Small intestine (tissue), 16 donors: ENCODE measurements at places on chromosomes 5 and 9.

DNA sequence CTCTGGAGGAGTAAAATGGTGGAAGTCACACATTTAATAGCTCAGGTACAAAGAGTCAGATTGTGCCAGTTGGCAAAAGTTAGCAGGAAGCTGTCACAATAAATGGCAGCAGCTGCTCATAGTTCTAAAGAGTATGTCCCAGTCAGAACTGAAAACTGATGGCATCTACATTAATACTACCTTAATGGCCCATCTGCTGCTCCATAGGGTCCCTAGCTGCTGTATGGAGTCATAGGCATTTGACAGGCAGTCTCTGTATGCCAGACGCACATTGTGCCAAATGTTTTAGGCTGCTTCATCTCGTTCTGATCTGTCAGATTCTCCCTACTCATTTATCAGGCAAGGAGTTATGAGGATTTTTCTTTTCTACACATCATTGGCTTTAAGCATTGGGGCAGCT lies 515.8 kb upstream of the ARRDC3 start:
- no peak overlapping the region for H3K27ac ChIP-seq
- no peaks in the 10 kb centered on the region for H3K36me3 ChIP-seq
- no peaks in the 10 kb centered on the region for H3K4me1 ChIP-seq
- no peak for DNase-seq
- no peaks in the 10 kb centered on the region for H3K27me3 ChIP-seq
- H3K4me3 ChIP-seq, result no peak overlapping the region

DNA sequence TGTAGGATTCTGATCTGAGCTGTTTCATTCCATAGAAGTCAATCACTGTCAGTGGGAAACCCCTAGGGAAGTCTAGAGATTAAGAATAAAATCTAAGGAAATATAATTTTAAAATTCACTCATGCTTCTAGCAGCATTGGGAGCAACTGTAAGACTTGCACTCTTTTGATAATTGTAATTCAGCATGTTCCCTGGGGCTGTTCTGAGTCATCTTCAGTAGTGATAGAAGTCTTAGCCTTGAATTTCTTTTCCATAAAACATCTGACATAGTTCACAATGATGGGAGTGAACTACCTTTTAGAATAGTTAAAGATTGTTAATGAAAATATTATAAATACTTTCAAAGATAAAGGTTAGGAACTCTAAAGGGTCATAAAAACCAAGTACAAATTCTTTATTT lies 935.8 kb downstream of the DTWD2 start:
- no peaks in the 10 kb centered on the region for H3K27me3 ChIP-seq
- H3K36me3 ChIP-seq, result no peaks in the 10 kb centered on the region
- DNase-seq, result no peak
- no peak overlapping the region for H3K4me3 ChIP-seq

GRCh38 chr5:58133631-58134296 lies 326.1 kb downstream of the PLK2 start:
- H3K27me3 ChIP-seq, result no peaks in the 10 kb centered on the region
- H3K4me1 ChIP-seq, result no peaks in the 10 kb centered on the region
- H3K27ac ChIP-seq, result no peak overlapping the region
- no peak overlapping the region for H3K4me3 ChIP-seq

GRCh38 chr5:65086234-65086890 lies 317.6 kb downstream of the CWC27 start:
- no peaks in the 10 kb centered on the region for H3K27me3 ChIP-seq
- no peak overlapping the region for H3K4me3 ChIP-seq
- H3K27ac ChIP-seq, result no peak overlapping the region
- no peak for DNase-seq

- no peak overlapping the region for H3K4me3 ChIP-seq
- no peaks in the 10 kb centered on the region for H3K36me3 ChIP-seq
- DNase-seq, result no peak
- H3K27me3 ChIP-seq, result no peaks in the 10 kb centered on the region
Observed at GRCh38 chr5:106258591-106259125, 1412.1 kb downstream of the EFNA5 start.

DNA sequence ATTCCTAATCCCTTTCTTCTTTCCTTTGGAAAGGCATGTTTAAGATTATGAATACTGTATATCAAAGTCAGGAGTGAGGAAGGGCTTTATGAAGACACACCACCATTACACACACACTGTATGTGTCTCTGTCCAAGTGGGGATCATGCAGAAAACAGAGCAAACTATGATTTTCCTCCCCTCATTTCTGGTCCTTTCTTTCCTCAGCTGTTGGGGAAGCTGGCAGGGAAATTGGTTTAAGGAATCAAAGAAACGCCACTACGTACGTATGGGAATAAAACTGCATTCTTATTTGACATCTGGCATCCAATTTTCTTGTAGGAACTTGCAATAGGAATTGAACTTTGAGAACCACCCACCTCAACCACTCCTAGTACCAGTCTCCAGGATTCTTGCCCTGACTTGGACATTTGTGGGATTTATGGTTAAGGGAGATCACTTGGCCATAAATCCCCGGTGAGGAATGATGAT lies 125.8 kb downstream of the PDE4D start:
- no peaks in the 10 kb centered on the region for H3K36me3 ChIP-seq
- DNase-seq, result no peak
- peaks cover 8% of the 10 kb centered on the region for H3K4me1 ChIP-seq
- H3K27ac ChIP-seq, result peak overlapping the region; percentile 82
- peak overlapping the region; percentile 72 for H3K4me3 ChIP-seq
- H3K27me3 ChIP-seq, result no peaks in the 10 kb centered on the region

DNA sequence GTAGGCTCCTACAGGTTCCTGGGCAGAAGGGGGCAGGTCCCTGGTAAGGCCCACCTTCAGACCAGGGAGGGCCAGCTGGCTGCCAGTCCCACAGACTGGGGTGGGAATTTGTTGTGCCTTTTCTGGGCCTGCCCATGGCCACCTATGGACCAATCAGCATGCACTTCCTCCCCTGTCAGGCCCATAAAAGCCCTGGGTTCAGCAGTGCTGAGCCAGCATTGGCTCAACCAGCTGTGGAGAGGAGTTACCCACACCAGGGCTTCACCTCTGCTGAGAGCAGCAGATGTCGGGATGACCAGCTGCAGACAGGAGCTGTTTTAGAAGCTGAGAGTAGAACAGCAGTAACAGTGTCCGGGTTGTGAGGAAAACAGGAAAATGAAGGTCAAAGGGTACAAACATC lies 373.4 kb upstream of the ACO1 start:
- H3K36me3 ChIP-seq, result no peaks in the 10 kb centered on the region
- no peaks in the 10 kb centered on the region for H3K4me1 ChIP-seq
- no peak for DNase-seq
- H3K4me3 ChIP-seq, result no peak overlapping the region
- H3K27me3 ChIP-seq, result no peaks in the 10 kb centered on the region
- no peak overlapping the region for H3K27ac ChIP-seq

GRCh38 chr9:75010570-75010969 lies 17.5 kb downstream of the CARNMT1 start:
- no peak for DNase-seq
- no peak overlapping the region for H3K27ac ChIP-seq
- H3K4me3 ChIP-seq, result no peak overlapping the region
- H3K27me3 ChIP-seq, result no peaks in the 10 kb centered on the region
- H3K36me3 ChIP-seq, result no peaks in the 10 kb centered on the region

- no peak for DNase-seq
- H3K27me3 ChIP-seq, result no peaks in the 10 kb centered on the region
- H3K36me3 ChIP-seq, result peaks cover 10% of the 10 kb centered on the region
- H3K27ac ChIP-seq, result peak overlapping the region; percentile 90
- no peak overlapping the region for H3K4me3 ChIP-seq
Observed at GRCh38 chr5:1315018-1315708, 20.3 kb upstream of the TERT start.

DNA sequence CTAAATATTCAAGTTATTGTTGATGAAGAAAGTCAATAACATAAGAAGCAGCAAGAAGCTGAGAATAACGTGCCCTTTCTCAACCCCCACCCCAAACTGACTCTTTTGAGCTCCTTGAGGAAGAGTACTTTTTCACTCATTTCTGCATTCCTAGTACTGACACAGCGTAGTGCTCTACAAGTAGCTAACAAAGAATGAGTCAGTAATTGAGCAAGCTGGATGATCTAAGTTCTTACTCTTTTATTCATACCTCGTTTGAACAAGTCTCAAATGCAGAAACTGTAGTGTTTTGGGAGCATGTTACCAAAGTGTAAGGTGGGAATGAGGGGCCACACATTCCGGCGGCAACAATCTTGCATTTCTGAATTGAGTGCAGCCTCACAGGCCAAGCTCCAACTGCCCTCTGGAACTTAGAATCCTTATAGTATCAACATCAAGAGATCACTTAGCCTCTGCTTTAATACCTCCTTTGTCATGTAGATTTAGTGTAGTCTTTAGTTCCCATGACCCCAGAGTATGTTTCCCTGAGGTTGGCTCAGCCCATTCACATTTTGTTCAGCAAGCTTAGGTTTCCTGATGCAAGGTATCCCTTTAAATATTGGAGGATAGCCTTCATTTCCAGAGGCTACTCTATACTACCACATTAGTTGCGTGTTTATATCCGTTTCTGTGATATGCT lies 152.0 kb downstream of the PRR16 start:
- no peaks in the 10 kb centered on the region for H3K36me3 ChIP-seq
- H3K4me1 ChIP-seq, result no peaks in the 10 kb centered on the region

GRCh38 chr9:70954596-70955143 lies 166.8 kb downstream of the TRPM3 start:
- H3K27me3 ChIP-seq, result no peaks in the 10 kb centered on the region
- no peak overlapping the region for H3K4me3 ChIP-seq
- DNase-seq, result no peak
- no peak overlapping the region for H3K27ac ChIP-seq

- H3K4me3 ChIP-seq, result peak overlapping the region; percentile 38
- no peaks in the 10 kb centered on the region for H3K36me3 ChIP-seq
- no peaks in the 10 kb centered on the region for H3K27me3 ChIP-seq
- H3K27ac ChIP-seq, result peak overlapping the region; percentile 60
- DNase-seq, result peak; percentile 92
Observed at GRCh38 chr9:34380511-34381315, 4.0 kb upstream of the MYORG start.

DNA sequence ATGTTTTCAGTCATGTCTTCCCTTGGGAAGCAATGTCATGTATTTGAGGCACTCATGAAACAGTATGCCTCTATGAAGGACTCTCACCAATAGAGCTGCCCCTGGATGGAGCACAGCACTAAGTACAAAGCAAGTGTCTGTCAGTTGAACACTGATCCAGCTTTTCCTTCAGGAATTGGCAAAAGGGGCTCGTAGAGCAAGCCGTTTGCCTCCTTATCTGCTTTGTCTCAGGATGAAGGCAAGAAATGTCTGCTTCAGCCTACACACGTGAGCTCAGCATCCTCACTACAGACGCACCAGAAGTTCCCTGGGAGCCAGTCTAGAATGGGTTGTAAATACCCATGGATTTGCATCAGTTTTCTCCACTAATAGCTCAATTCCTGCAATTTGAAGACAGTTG lies 743.0 kb upstream of the DMAC1 start:
- H3K4me1 ChIP-seq, result no peaks in the 10 kb centered on the region
- no peaks in the 10 kb centered on the region for H3K27me3 ChIP-seq

DNA sequence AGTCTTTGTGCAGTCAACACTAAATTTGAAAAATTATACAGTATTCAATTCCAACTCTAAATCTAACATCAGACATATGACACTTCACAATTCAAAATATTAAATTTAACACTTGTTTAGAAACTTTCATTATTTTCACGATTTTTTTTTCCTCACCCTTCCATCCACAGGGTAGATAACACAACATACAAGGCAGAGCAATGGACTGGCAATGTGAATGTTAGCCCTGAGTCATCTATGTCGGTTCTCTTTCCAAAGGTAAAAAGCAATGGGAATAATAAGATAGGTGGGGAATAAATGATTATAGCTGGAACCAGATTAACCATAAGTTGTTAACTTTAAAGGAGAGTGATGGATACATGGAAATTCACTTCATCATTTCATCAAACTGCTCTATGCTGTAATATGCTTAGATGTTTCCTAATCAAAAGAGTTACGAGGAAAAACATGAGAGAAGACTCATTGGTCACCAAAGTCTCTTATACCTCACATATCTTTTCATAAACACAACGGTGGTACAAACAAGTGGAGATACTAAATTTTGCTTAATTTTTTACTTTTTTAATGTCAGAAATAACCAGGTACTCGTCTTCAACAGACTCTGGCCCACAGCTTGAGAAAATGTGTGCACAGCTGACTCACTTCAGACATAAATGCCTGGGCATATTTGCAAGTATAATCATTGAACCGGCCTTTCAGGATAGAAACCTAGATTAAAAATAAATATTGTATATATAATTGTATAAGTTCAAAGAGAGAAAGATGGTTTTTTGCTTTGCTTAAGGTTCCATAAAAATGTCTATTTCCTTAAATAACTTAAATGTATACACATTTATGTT lies 23.0 kb downstream of the RFX3 start:
- no peaks in the 10 kb centered on the region for H3K36me3 ChIP-seq
- no peaks in the 10 kb centered on the region for H3K27me3 ChIP-seq
- no peak for DNase-seq
- no peaks in the 10 kb centered on the region for H3K4me1 ChIP-seq
- no peak overlapping the region for H3K27ac ChIP-seq

DNA sequence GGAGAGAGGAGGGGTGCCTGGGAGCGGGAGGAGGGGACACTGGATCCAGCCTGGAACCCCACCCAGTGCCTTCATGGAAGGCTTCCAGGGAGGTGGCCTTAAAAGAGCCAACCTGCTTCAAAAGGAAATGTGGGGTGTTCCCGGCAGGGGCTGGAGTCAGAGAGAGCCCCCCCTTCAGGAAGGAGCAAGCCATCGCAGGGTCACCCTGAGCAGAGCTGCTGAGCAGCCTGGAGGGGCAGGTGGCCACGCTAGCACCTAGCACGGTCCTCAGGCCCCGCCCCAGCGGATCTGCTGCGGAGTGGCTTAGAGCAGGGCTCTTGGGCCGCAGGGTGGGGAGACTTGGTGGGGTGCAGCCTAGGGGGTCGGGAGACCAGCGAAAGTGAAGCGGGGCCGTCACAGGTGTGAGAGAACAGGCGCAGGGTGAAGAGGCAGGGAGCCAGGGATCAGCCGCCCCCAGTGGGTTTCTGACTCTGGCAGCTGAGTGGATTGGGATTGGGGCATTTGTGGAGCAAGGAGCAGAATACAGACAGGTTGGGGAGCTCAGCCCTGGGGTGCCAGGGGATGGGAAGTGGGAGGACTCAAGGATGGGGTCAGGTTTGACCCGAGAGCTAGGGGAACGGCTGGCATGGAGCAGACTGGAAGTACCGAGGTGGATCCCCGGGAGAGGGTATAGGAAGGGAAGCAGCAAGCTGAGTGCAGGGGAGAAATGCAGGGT lies 1.5 kb downstream of the LCN2 start:
- DNase-seq, result peak; percentile 49
- no peaks in the 10 kb centered on the region for H3K4me1 ChIP-seq
- no peaks in the 10 kb centered on the region for H3K36me3 ChIP-seq
- no peak overlapping the region for H3K4me3 ChIP-seq

DNA sequence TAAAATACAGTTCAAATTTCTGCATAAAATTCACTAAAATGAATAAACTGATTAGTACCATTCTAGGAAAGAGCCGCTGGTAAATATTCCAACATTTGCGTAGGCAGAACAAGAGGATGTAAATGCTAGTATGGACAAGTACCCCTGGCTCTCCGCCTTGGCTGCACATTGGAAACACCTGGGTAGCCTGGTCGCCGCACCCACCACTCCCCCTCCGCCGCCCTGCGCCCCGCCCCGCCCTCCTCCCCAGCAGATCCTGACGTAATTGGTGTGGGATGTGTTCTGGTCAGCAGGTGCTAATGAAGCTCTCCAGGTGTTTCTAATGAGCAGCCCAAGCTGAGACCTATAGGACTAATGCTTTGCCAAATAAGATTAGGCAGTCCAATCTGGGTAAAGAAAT lies 225.7 kb downstream of the FRMD3 start:
- no peaks in the 10 kb centered on the region for H3K27me3 ChIP-seq
- H3K36me3 ChIP-seq, result no peaks in the 10 kb centered on the region
- H3K4me3 ChIP-seq, result no peak overlapping the region
- H3K4me1 ChIP-seq, result no peaks in the 10 kb centered on the region
